ENCODE measurements at places on chromosomes 5 and 9.

DNA sequence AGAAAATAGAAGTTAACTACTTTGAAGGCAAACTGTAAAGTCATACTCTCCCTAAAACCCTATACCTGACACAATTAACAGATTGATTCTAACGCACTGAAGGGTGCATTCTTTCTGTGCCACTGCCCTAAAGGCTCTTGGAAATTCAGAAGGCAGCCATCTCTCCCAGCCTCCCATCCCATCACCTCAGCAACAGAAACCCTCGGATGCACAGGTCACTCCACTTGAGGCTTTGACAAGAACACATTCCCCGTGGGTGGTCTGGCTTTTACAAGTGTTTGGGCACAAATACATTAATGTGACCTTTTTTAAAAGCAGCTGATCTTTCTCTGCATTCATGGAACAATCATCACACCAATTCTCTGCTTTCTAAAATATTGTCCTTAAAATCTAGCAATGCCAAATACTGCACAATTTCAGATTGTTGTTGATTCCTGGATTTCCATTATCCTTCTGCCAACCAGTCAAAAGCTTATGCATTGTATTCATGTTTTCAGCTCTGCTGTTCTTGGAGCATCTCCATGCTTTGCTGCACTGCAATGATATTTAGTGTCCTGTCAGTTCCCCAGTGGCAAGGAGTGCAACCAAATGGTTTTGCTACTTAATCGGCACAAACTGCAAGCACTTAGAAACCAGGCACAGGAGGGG, 175.6 kb downstream of the TMEM161B start:
- no peak for DNase-seq

- no peak for DNase-seq
Measured at GRCh38 chr5:73793911-73794310, 167.9 kb downstream of the ARHGEF28 start.

- no peak for DNase-seq
Measured at GRCh38 chr5:124698770-124699169, 47.7 kb downstream of the ZNF608 start.

GRCh38 chr9:4984171-4984620, 876 bp upstream of the JAK2 start:
- DNase-seq = no peak

DNA sequence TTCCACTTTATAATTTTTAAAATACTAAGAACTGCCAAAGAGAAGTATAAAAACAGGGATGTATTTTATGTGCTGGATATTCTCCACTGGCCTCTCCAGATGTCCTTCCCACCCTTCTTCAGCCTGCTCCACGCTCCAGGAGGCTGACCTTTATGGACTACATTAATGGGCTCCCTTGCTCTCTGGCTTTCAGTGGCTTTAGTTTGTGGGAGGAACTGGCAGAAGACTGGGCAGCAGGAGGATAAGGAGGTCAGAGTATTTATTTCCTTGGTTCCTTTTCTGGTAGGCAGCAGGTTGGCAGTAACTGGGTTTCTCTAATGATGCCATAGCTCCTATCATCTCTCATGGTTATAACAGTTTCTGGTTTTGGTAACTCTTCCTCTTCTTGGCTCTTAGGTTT, 133.9 kb downstream of the PAM start:
- no peak for DNase-seq

DNA sequence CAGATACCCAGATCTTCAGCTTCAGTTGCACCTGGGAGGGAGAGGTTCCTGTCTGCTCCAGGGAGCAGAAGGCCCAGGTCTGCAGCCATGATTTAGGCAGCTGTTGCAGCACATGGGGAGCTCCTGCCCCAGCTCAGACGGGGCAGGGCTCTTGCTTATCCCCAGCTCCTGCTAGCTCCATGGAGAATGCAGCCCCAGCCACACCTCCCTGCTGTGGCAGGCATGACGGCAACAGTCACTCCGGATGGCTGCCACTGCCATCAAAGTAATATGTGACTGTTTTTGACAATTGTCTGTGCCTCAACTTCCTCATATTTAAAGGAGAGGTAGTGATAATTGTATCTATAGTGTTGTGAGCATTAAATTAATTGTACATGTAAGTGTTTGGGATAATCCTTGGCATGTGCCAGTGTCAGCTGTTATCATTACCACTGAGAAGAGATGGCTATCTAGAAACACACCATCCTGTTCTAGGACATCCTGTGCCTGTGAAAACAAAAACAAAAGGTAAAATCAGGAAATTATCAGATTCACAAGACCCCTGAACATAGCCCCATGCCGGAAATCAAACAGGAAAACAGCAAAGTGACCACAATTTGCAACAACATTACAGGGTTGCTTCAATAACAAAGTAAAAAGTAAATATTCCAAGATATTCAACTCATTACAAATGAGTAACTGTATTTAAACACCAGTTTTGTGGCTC, 1048.8 kb upstream of the ACO1 start:
- no peak for DNase-seq

DNA sequence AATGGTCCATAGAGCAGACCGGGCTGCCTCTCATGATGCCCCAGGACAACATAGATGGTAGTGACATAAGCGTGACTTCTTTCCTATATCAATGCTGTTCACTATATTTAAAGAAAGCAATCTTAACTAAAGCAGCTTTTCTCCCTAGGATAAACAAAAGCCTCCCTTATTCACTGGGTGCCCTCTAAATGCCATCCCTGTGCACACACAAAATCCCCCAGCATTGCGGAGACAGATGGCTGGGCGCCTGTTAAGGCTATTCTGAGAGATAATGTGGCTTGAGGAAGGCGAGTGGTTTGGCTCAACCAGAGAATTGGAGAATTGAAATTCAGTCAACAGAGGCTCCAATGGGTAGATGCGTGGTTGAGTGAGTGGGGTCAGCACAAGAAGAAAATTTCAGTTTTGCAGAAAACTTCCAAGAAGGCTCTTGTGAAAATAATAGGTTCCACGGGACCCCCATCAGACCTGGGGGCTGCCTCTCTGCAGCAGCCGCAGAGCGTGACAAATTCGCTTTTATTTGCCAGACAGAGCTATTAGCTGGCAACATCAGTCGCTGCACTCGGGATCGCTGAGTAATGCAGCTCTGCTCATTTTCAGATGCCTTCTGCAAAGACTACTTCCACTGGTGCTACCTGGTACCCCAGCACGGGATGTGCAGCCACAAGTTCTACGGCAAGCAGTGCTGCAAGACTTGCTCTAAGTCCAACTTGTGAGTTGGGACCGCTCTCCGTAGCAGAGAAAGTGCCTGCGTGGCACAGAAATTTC, 103.9 kb upstream of the ICE1 start:
- no peak for DNase-seq

- DNase-seq = no peak
Measured at GRCh38 chr9:34430843-34431437, 27.4 kb downstream of the FAM219A start.

DNA sequence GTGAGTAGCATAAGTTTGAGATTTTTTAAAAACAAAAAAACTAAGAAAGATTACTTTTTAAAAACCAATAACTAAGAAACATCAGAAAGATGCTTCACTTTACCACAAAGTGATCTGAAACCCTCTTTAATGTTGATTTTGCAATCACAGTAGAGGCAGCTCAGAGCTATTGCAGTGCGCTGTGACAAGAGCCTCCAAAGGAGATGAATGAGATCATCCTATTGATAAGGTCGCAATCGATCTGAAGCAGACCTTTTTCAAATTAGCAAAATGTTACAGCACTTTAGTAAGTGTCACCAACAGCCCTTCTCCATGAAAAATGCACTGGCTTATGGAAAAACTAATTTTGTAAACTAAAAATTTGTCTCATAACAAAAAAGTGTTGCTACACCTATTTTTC, 284.6 kb upstream of the EFNA5 start:
- no peak for DNase-seq

DNA sequence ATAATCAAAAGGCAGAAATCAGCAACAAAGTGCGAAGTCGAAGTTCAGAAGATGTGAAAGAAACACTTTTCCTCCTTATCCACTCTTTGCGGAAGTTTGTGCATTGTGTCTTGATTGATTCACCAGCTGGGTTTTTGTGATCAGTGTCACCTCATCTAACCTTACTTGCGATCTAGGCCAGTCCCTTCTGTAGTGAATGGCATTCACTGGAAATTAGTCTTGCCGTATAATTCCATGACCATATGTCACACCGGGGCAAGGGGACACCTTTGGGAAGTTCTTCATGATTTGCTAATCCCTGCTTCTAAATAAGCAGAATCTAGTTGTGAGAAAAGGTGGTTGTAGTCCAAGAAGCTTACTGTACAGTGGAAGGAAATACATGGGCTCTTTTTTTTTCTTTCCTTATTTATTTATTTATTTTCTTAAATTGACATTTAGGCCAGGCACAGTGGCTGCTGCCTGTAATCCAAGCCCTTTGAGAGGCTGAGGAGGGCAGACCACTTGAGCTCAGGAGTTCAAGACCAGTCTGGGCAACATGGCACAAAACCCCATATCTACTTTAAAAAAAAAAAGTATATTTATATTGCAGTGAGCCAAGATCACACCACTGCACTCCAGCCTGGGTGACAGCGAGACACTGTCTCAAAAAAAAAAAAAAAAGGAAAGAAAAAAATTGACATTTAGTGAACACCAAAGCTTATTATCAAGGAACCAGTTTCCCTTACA, 7.8 kb downstream of the RAI14 start:
- DNase-seq = no peak

GRCh38 chr5:169106911-169107706, 193.8 kb downstream of the SLIT3 start:
- DNase-seq = no peak

- no peak for DNase-seq
Measured at GRCh38 chr5:113450462-113450861, 15.7 kb upstream of the TSSK1B start.

GRCh38 chr5:173926359-173926758, 38.2 kb downstream of the CPEB4 start:
- DNase-seq = no peak

GRCh38 chr9:5110867-5111681, 74.4 kb downstream of the INSL6 start:
- no peak for DNase-seq

- no peak for DNase-seq
Measured at GRCh38 chr5:112848116-112848811, 12.8 kb upstream of the SRP19 start.

GRCh38 chr5:38237681-38238080, 20.7 kb upstream of the EGFLAM start:
- no peak for DNase-seq

DNA sequence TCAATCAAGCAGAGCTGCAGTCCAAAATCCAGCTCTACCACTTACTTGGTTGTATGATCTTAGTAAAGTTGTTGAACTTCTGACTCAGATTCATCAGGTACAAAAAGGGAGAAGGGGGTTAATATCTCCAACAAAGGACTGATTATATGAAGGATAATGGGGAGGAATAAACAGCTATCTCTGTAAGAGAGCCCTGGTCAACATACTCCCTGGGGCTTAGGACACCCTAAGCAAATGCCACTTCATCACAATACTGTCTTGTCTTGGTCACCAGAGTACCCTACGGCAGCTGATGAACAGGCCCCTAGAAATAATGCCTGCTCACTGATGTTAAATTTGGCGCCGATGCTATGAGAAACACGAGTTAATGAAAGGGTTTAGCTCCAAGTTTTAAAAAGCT, 34.8 kb downstream of the LHFPL2 start:
- no peak for DNase-seq

GRCh38 chr5:81533629-81534405, 139.9 kb upstream of the ACOT12 start:
- DNase-seq = no peak

DNA sequence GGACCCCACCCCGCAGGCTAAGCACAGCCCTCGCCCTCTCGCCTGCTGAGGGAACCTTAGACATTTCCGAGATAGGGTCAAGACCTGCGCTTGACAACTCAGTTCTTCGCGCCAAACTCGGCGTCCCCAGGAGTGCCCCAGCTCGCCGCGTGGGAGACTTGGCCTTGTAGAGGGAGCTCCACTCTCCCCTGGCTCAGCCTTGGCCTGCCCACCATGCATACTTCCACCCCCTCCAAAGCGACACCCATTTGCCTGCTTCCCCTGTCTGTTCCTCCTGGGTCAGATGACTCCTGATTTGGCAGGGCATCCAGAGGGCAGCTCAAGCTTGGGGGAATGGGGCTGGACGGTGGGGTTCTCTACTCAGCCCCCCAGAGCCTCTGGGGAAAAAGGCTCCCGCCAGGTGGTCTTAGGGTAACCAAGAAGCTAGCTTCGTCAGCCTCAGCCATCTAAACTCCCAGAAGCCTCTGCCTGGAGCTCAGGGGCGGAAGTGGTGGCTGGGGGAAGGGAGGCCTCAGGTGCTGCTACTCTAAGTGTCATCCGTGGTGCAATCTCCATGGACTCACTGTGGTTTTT, 560 bp downstream of the DOCK2 start:
- peak; percentile 32 for DNase-seq

GRCh38 chr9:124191691-124192395, 65.9 kb upstream of the NEK6 start:
- DNase-seq = no peak

DNA sequence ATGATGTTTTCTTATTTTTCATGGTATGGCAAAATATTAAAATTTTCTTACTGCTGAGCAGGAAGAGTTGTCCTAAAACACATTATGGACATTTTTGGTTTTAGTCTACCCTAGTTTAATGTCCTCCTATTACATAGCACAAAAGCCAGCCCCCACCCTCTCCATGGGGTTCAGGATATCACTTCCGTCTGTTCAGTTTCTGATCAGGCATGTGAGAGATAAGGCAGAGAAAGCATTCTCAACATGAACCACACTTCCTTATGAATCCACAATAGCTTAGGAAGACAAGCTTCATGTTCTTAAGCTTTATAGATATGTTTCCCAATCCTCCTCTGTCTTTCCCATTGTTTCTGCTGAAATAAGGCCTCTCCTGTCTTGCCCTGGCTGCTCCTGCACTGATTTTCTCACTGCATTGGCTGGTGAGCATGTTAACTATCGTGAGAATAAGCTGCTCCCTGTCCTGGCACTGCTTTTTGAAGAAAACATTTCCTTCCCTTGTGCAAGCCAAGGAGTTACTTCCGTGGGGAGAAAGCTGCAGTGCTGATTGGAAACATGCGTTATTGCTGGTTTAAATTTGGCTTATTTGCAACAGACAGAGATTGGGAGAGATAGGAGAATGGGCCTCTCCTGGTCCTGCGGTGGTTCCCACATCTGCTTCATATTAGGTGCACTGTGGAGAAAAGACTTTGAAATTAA, 260.3 kb upstream of the RPS23 start:
- DNase-seq = no peak

DNA sequence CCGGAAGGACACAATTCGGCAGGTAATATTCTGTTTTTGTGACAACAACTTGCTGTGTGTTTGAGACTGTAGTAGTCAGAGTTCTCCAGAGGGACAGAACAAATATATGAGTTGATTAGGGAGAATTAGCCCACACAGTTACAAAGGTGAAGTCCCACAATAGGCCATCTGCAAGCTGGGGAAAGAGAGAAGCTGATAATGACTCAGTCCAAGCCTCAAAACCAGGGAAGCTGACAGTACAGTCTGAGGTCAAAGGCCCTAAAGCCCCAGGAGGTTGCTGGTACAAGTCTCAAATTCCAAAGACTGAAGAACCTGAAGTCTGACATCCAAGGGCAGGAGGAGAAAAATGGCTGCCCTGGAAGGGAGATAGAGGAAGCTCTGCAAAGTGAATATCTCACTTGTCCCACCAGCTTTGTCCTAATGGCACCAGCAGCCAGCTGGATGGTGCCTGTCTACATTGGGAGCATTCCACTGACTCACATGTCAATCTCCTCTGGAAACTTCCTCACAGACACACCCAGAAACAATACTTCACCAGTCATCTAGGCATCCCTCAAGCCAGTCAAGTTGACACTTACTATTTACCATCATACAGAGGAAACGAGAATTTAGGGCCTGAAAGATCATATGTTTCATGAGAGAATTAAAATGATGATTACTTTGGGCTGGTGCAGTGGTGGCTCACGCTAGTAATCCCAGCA, 36.3 kb upstream of the CTXN3 start:
- no peak for DNase-seq

GRCh38 chr9:127447416-127448111, 3.6 kb downstream of the RPL12 start:
- DNase-seq = no peak

All from activated CD8-positive, alpha-beta memory T cell treated with anti-CD3 and anti-CD28 coated beads for 48 hours (primary cell).